Panc1 (cell line): ENCODE measurements at places on chromosomes 3 and 15. TPM values are rescaled to one million over a fixed set of nuclear protein-coding genes. Genes with fewer than 3 reads are reported as not detected.

Gene REC114
- not detected for total RNA-seq

Gene PRC1
- total RNA-seq: 228 TPM

Gene EIF2A
- total RNA-seq: 70.0 TPM

Gene SERPINI2
- total RNA-seq: not detected

Gene TMEM266
- 0.21 TPM for total RNA-seq

Gene AGBL1
- not detected for total RNA-seq

Gene MYO5C
- 28.2 TPM for total RNA-seq

Gene RNF13
- total RNA-seq: 76.9 TPM

Gene GLDN
- total RNA-seq: 0.57 TPM

Gene PLEKHO2
- 11.1 TPM for total RNA-seq

Gene P2RY1
- total RNA-seq: 0.08 TPM

Gene ALPK3
- 1.0 TPM for total RNA-seq
